Lower lobe of right lung (tissue), 2 donors: ENCODE measurements at places on chromosomes 5 and 9. TPM values are rescaled to one million over a fixed set of nuclear protein-coding genes. Genes with fewer than 3 reads are reported as not detected.

GRCh38 chr5:115309751-115310370, 13.4 kb upstream of the CCDC112 start:
- no peak for DNase-seq
- H3K27ac ChIP-seq, result no peak overlapping the region
- no peaks in the 10 kb centered on the region for H3K4me1 ChIP-seq
- no peaks in the 10 kb centered on the region for H3K27me3 ChIP-seq
- no peak overlapping the region for H3K4me3 ChIP-seq

DNA sequence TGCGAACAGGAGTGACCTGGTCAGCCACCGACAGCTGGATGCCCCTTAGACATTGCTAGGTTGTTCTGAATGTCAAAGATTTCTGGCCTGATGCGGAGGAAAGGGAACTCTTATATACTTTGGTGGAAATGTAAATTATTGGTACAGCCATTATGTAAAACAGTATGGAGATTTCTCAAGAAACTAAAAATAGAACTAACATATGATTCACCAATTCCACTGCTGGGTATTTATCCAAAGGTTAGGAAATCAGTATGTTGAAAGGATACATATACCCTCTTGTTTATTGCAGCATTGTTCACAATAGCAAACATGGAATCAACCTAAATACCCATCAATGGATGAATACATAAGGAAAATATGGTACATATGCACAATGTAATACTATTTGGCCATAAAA, 31.8 kb downstream of the DMRT3 start:
- H3K36me3 ChIP-seq, result no peaks in the 10 kb centered on the region

The COL5A1 gene
- total RNA-seq, result 29.0 TPM

DNA sequence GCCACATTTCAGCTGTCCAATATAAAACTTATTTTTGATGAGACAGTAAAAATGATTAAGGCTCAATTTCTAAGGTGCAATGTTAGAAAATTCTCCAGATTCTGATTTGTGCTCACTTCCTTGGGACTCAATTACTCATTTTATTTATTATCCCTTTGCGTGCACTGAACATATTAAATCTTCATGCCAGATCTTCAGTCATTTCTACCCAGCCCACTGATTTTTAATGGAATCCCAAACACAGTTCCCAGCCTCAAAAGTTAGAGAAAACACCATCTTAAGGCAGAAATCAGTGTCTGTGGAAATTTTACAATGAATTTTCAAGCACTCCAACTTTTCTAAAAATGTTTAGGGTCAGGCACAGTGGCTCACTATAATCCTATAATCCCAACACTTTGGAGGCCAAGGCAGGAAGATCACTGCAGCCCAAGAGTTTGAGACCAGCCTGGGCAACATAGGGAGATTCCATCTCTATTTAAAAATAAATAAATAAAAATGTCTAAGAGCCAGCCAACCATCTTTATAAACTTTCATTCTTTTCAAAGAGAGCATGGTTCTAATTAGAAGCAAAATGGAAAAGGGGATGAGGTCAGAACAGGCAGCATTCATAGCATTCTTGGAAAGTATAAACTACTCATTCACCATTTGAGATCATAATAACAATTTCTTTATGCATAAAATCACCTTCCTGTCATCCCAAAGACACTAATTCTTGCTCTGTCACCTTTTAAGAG, 53.7 kb downstream of the TLE1 start:
- no peak for DNase-seq
- H3K4me1 ChIP-seq, result no peaks in the 10 kb centered on the region
- H3K36me3 ChIP-seq, result peaks cover 16% of the 10 kb centered on the region
- no peaks in the 10 kb centered on the region for H3K27me3 ChIP-seq
- no peak overlapping the region for H3K4me3 ChIP-seq
- no peak overlapping the region for H3K27ac ChIP-seq

DNA sequence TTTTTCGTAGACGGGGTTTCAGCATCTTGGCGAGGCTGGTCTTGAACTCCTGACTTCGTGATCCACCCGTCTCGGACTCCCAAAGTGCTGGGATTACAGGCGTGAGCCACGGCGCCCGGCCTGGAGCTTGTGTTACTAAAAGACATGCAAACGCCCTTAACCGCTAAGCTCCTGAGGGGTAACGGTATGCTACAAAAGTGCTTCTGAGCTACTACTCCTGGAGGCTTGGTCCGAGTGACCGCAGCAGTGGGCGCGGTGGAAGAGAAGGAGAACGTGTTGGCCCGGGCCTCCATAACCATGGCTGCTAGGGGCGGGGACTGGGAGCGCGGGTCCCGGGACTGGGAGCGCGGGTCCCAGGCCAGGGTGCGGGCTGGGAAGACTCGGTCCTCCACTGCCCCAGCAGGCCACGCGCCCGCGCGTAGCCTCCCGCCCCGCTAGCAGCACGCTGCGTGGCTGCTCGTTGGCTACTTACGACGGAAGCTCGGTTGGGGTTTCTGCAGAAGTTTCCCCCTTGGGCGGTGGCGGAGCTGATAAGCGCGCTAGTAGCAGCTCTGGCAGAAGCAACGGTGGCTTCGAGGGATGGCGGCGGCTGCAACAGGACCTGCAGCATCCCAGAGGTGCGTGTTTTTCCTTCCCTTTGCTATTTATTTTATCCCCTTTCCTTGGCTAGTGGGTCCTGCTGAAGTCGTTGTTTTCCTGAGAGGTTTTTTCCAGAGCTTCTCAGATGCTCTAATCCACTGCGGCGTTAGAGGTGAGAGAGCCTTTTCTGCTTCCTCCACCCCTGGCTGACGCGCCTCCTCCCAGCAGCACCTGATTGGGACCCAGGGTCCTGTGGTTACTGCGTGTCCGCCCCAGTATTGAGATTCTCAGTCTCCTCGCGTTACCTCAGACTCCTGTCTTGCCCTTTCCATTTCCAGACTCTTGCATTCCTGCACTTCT, 69.2 kb upstream of the CCDC180 start:
- peak overlapping the region; percentile 72 for H3K4me3 ChIP-seq
- no peaks in the 10 kb centered on the region for H3K36me3 ChIP-seq
- DNase-seq, result peak; percentile 85

The SLC34A3 gene
- total RNA-seq, result not detected

DNA sequence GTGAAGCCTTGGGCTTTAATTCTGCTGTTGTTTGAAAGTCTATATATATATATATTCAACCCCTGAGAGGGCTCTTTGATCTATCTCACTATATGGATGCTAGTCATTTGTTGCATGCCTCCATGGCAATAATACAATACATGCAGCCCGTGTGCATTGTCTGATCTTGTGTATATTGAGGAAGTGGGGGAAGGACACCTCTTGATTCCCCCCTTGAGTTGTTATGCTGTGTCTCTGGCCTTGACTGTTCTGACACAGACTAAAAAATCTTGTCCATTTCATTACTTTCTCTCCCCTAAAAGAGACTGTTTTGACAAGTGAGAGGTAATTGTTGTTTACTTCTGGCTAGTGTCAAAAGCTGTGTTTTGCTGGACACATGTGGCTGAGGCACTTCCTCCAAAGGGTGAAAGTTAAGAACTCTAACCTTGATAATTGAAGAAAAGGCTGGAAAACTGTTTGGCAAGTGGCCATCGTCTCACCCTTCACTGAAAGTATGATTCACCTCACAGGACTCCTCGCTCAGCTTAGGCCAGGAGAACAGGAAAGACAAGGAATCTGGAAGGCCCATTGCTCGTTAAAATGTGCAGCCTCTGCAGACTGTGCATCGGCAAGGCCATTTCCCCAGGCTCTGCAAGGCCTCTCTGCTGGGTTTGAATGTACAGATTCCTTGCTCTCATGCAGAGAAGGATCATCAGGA, 304.0 kb downstream of the PRELID2 start:
- no peaks in the 10 kb centered on the region for H3K36me3 ChIP-seq
- no peaks in the 10 kb centered on the region for H3K4me1 ChIP-seq
- H3K27ac ChIP-seq, result no peak overlapping the region
- no peaks in the 10 kb centered on the region for H3K27me3 ChIP-seq
- DNase-seq, result no peak
- H3K4me3 ChIP-seq, result no peak overlapping the region
